Foreskin fibroblast (primary cell): ENCODE measurements at places on chromosomes 7 and 10.

DNA sequence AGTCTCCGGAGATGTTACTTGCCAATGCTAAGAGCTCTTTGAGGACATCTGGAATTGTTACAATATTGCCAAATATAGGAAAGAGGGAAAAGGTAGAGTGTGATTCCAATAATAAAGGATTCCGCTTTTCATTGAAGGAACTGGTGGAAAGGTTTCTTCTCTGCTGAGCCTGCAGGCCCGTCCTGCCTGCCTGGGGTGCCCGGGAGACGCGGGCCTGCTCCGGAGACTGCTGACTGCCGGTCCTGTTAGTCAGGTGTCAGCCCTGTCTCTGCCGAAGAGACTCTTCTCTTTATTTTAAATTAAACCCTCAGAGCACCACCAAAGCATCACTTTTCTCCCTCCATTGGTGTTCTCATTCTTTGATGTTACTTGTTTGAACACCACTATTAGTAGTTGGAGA lies 2.2 kb downstream of the EGFR start:
- no peak for DNase-seq

GRCh38 chr7:7768977-7769709 lies 50.7 kb upstream of the RPA3 start:
- peak; percentile 33 for DNase-seq

- no peak for DNase-seq
Observed at GRCh38 chr7:78900806-78901205, 552.7 kb downstream of the MAGI2 start.

DNA sequence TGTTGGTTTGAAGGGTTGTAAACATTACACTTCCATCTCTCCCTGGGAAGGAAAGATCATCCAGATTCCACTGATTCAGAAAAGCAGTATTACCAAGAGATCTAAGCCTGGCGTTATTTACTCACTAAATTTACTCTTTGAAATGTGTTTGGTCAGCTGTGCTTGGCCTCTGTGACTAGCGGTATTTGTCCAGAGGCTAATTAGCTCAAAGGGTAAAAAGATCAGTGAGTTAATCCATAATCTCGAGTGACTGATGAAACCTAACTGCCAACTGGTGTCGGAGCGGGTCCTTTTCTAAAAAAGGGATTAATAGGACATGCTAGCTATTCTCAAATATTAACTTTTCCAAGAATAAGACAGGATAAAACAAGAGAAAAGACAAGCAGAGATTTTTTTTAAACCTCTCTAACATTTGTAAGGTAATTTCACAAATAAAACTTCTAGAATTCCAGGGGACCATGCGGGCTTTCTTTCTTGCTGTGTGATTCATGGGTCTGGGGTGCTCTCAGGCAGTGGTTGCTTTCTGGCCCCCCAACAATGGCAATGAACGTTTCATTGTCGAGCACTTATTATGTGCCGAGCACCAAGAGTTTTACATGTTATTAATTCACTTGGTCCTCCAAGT lies 247.3 kb upstream of the AOAH start:
- DNase-seq, result no peak

- DNase-seq, result no peak
Observed at GRCh38 chr10:70782086-70782745, 3.0 kb downstream of the TBATA start.

- no peak for DNase-seq
Observed at GRCh38 chr10:87867453-87867852, 4.0 kb downstream of the PTEN start.

DNA sequence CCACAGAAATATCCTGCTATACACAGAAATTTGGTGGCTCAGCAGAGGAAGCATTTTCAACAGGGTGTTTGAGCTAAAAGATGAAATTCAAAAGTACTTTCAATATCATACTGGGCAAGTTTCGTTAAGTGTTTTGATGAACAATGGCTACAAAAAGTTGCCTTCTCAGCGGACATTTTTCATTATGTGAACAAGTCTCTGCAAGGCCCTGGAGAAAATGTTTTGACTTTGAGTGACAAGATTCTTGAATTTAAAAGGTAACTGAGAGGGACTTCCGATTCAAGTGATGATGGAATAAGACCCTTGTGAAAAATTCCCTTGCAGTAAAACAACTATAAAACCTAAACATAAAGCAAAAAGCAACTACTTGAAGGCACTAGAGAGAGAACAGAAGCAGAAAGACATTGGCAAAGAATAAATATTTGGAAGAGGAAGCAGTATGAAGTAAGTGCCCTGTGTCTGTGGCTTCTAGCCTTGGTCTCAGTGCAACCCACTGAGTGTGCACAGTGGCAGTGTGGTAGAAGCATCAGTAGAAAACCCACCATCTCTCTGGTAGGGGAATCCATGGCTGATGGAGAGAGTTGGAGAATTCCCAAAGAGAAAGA lies 62.5 kb upstream of the NAMPT start:
- DNase-seq, result no peak

DNA sequence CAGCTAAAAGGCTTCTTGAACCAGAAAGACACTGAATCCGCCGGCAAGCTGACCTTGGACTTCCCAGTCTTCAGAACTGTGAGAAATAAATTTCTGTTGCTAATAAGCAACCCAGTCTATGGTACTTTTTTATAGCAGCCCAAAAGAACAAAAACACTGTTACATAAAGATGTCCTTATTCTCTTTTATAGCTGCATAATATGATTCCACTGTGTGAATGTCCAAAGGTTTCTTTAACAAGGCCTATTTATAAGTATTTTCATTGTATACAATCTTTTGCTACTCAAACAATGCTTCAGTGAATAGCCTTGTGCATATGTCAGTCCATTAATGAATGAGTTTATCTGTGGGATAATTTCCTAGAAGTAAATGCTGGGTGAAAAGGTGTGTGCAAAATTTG lies 190.8 kb upstream of the INHBA start:
- DNase-seq, result no peak

- no peak for DNase-seq
Observed at GRCh38 chr10:129078346-129078745, 388.7 kb upstream of the MGMT start.
